ENCODE measurements at places on chromosomes 16 and 17. TPM values are rescaled to one million over a fixed set of nuclear protein-coding genes. Genes with fewer than 3 reads are reported as not detected.
A peak's percentile ranks its signal among the peaks of the same experiment; 100 is the strongest.

NECAB2 gene
- not detected for total RNA-seq

CAMKK1 gene
- 4.1 TPM for total RNA-seq

SCNN1B gene
- total RNA-seq: 0.91 TPM

LGALS9B gene
- total RNA-seq: not detected

CCDC40 gene
- total RNA-seq: 5.9 TPM

- DNase-seq: peak; percentile 70
Observed at GRCh38 chr16:75495076-75495674, at the start of gene CHST6. Gene CHST6 (minus strand): TSS chr16:75495441. CDS start chr16:75479828, 15,613 bp downstream.

- peak; percentile 31 for DNase-seq
Observed at GRCh38 chr17:30323895-30324319, 9.9 kb downstream of the TMIGD1 start.

GRCh38 chr17:4849011-4849536, 15.9 kb downstream of the MINK1 start:
- no peak for DNase-seq

DNA sequence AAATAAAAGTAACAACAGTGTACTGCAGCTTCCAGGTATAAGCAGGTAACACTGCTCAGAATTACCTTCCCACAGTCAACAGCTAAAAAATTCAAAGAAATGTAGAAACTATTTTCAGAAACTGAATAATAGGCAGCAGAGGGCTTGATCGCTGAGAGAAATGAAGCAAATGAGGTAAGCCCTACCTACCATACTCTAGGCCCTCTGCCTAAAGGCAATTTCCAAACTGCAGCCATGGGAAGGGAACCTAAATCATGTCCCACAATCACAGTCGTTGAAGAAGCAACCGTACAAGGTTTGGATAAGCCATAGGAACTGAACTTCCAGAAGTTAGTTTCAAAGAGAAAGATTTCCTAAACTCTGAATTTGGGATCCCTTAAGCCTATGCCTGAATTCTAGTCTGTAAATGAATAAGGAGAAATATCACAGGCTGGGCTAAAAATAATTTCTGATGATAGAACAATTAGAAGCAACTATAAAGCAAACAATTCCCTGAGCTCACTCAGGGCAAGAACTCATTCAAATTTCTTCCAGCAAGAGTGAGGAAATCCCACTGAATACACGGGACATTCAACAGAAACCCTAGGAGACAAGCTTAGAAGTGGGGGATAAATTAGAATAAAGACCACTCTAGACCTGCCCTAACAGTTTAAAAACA, 24.5 kb downstream of the NCOR1 start:
- DNase-seq: no peak

DNA sequence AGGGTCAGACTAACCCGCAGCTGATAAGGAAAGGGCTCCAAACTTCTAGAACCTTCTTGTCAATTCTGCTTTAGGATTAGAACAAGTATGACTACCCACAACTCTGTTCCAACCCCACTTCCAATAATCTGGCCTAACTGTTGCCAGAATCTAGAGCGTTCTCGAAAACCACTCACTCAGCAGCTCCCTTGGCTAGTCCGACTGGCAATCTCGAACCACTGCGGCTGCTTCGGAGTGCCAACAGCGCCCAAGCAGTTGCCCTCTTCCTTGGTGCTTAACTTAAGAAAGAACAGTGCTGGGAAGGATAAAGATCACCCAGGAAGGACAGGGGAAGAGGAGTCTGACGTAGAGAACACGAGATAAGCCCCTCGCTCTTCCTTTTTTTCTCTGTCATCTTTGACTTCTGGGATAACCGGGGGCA, 818 bp downstream of the DNAJC7 start:
- no peak for DNase-seq

GRCh38 chr16:26993963-26994362, 72.8 kb upstream of the C16orf82 start:
- DNase-seq: no peak

DNA sequence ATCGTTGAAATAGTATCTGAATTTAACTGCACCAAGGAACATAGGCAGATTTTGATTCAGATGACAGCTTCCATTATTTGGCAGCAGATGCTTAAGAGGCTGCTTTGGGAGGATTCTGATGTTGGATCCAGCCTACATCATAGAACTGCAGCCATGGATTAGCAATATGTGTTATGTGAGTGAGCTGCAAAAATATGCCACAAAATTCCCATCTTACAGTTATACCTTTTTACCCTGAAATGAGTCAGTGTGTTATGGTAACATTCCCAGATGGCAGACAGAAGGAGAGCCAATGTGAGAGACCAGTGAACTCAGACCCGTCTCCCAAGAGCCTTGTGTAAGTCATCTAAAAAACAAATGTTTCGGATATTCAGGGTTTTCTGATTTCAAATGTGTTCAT, 206.1 kb downstream of the CDH13 start:
- no peak for DNase-seq

DNA sequence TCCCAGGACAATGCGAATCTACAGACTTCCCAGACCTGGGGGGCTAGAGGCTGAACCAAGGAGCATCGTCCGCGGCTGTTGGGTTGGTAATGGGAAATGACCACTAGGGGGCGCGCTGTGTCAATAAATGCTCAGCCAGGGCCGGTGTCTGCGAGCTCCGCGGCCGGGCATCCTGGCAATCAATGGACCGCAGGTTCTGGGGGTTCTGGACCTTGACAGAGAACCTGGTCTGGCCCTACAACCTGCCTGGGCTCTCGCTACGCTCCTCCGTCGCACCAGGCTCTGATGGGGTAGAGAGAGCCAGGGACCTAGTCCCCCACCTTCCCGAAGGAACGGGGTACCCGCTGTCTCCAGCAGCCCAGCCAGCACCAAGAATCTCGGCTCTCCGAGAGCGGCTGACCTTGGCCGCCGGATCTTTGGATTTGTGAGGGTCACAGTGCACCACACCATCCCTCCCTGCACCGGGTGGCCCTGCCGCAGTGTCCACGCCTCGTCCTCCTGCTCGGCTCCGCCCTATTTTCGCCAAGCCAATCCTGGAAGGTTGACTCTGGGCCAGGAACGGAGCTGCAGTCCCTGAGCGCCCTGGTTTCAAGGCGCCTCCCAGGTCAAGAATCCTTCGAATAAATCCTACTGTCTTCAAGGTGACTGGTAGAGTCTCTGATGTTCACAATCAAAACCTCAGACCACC, 20.4 kb upstream of the BEAN1 start:
- DNase-seq: peak; percentile 91
